Activated CD4-positive, CD25-positive, alpha-beta regulatory T cell treated with anti-CD3 and anti-CD28 coated beads, Interleukin-2, amount 50 U/mL, for 16 hours (primary cell): ENCODE measurements at places on chromosomes 12 and 14.

- DNase-seq: no peak
These were observed 337.5 kb downstream of the GLT1D1 start for GRCh38 chr12:129190827-129191226.

- DNase-seq: peak; percentile 16
These were observed 496 bp downstream of the PPP2R5C start for GRCh38 chr14:101761881-101762529.

DNA sequence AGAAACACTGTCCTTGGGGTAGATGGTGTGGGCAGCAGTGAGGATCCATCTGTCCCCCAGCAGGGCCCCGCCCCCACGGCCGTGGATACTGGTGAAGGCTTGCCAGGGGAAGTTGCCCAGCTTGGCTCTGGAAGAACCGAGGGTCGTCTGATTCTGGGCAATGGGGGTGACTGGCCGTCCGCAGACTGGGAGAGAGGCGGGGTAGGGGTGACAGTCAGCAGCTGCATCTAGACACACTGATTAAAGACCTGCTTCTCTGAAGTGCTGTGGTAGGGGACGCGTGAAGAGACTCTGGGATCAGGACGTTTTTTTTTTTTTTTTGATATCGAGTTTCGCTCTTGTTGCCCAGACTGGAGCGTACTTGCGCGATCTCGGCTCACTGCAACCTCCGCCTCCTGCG, 4.7 kb upstream of the C1R start:
- DNase-seq: no peak

DNA sequence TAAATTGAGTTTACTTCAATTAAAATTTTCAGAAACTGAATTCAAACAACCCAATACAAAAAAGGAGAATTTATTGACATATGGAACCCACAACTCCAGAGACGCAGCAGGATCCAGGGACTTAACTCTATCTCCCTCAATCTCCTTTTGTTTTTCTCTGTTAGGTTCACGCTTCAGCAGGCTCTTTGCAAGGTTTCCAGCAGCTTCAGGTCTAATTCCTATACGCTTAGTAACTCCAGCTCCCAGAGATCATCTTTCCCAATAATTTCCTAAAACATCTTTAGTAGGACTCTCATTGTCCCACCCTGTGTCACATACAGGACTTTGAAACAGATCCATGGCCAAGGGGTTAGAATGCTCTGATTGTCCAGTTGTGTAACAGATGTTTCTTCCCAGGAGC, 175.2 kb downstream of the RMST start:
- DNase-seq: no peak

DNA sequence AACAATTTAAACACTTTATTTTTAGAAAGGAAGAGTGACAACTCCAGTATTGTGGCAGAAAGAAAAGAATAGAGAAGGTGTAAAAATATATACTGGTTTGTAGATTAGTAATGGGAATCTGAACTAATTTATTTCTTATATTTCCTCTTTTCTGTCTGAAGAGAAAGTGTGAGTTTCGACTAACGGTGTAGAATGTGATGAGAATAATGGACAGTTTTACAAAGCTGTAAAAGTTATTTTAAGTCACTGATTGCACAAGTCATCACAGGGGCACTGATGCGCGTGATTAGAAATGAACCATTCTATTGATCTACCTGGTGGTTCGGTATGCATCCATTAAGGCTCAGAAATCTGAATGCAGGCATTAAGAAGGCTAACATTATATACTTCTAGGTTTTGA, 158.5 kb upstream of the ATXN7L3B start:
- DNase-seq: no peak

- DNase-seq: no peak
These were observed 26.6 kb upstream of the PNMA1 start for GRCh38 chr14:73740618-73741326.

DNA sequence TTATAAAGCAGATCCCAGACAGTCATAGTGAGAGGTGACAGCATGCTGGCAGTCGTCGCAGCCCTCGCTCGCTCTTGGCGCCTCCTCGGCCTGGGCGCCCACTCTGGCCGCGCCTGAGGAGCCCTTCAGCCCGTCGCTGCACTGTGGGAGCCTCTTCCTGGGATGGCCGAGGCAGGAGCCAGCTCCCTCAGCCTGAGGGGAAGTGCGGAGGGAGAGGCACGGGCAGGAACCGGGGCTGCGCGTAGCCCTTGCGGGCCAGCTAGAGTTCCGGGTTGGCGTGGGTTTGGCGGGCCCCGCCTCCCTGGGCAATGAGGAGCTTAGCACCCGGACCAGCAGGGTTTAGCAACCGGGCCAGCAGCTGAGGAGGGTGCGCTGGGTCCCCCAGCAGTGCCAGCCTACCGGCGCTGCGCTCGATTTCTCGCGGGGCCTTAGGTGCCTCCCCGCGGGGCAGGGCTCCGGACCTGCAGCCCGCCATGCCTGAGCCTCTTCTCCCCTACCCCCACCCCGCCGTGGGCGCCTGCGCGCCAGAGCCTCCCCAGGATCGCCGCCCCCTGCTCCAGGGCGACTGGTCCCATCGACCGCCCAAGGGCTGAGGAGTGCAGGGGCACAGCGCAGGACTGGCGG, 451.2 kb upstream of the DCN start:
- DNase-seq: no peak

GRCh38 chr14:69475194-69475818, 9.2 kb upstream of the PLEKHD1 start:
- no peak for DNase-seq

DNA sequence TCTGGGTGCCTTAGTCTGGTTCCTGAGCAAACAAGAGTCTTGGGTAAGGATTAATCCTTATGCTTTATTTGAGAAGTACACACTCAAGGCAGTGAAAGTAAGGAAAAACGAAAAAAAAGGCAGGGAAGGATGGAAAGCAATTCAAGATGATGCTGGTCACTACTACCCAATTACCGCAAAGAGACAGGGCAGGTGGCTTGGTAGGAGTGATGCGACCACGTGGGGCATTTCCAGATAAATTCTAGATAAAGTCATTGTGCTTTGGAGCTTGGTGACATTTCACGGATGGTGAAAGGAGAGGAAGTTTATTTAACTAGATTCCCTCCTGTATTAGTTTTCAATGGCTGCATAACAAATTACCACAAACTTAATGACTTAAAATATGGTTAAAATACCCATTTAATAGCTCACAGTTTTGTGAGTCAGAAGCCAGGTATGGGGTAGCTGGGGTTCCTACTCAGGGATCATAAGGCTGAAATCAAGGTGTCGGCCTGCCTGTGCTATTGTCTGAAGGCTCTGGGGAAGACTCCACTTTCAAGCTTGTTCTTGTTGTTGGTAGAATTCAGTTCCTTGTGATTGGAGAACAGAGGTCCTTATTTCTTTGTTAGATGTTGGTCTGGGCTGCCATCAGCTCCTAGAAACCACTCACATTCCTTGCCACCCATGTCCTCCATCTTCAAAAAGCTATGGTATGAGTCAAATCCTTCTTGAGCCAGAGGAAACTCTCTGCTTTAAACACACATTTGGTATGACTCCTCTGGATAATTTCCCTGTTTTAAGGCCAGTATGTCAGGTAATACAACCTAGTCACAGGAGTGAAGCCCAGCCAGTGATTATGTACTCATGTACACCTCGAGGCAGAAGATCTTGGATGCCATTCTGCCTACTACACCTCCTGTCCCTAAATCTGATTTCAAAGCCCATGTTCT, 5.6 kb upstream of the HMGA2 start:
- DNase-seq: no peak

DNA sequence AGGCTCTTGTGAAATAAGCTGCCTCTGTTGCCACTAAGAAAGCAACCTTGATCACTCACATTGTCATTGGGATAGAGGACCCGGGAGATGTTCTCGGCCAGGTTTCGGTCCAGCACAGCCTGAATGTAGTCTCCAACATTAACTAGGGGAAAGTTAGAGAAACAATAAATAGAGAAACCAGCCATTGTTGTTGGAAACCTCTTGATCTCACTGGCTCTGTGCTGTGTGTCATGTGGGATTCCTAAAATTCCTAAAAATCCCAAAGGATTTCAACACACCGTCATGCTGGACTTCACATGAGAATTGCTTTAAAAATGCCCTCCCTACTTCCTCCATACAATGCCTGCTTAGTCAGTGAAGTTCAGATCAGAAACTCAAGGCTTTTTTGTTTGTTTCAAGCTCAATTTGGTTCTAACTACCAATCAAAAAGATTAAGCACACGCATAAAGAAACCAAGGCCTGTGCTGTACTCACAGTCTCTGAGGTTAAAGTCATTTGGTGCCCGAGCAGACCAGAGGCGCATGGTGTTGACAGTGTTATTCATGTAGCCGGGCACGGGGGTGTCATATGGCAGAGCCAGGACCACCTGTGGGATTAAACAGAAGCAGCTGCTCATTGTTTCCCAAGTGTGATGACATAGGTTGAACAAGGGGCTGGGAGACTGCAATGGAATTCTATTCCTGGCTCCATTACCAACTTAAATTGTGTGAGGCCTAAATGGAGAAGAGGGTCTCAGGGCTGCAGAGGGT, 23.6 kb downstream of the PYGL start:
- DNase-seq: no peak

DNA sequence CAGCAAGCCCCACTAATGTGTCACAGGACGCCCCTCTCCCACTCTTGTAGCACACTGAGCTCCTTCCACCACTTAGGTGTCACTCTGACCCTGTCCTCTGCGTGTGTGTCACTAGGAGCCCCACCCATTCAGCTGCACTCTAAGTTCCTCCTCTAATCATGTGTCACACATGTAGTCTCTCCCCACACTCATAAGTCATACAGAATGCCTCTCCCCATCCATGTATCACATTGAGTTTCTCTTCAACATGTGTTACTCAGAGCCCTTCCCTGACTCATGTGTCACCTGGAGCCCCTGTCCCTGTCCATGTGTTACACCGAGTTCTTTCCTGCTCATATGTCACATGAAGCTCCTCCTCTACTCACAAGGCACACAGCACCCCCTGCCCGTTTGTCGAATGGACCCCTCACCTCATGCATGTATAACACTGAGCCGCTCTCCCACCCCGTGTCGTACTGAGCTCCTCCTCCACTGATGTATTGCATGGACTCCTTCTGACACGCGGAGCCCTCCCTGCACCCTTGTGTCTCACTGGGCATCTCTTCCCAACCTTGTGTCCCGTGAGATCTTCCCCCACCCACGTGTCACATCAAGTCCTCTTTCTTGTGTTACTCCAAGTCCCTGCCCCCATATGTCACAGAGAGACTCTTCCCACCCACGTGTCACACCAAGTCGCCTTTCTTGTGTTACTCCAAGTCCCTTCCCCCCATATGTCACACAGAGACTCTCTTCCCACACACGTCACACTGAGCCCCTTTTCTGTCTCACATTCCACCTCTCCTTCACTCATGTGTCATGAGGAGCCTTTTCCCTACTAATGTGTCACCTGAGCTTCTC, 31.0 kb downstream of the RTL1 start:
- no peak for DNase-seq

GRCh38 chr12:7994731-7995205, 37.7 kb upstream of the FOXJ2 start:
- no peak for DNase-seq

DNA sequence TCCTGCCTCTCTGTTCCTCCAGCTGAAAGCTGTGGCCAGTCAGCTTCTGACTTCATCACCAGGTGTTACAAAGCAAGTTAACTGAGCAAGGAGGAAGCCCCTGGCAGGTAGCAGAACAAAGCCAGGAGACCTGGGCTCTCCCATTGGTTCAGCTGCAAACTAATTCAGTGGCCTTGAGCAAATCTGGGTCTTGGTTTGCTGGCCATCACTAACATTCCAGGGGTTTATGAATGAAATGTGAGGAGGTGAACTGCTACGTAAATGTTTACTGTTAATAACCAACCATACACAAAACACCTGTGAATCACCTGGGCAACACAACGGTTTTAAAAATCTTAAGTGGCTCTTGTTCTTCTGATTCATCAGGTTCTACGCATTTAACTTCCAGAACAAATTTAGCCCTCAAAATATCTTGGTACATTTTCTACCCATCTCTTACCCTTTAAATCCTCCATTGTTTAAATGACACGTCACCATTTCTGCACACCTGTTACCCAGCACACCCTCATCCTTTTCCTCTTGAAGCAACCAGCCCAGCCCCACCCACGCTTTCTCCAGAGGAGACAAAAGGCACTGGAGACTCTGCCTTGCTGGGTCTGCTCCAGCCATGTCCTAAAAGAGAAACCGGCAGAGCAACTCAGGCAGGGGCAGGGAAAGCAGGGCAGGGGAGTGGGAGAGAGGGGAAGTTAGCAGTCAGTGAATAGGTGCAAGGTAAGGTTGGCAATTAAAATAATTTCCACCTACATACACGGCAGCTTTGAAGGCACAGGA, 49.3 kb upstream of the TSPAN11 start:
- no peak for DNase-seq

DNA sequence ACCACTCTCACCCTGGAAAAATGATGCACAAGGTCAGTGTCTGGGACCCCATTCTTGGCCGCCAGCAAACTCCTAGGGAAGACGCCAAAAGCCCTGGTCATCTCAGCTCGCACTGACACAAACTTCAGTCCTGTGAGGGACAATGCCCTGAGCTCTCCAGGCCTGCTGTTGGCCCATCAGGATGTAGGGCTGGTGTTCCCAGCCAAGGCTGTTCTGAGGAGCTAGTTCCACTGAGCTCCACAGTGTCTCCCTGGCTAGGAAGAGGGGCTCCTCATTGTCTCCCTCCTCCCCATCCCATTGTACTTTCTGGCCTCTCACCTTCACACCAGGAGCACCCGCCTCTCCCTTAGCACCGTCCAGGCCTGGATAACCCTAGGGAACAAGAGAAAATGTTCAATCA, 10.8 kb downstream of the COL2A1 start:
- no peak for DNase-seq

GRCh38 chr12:116397148-116397547, 119.7 kb upstream of the MED13L start:
- no peak for DNase-seq

GRCh38 chr14:62179367-62180018, 417.3 kb downstream of the SNAPC1 start:
- no peak for DNase-seq

DNA sequence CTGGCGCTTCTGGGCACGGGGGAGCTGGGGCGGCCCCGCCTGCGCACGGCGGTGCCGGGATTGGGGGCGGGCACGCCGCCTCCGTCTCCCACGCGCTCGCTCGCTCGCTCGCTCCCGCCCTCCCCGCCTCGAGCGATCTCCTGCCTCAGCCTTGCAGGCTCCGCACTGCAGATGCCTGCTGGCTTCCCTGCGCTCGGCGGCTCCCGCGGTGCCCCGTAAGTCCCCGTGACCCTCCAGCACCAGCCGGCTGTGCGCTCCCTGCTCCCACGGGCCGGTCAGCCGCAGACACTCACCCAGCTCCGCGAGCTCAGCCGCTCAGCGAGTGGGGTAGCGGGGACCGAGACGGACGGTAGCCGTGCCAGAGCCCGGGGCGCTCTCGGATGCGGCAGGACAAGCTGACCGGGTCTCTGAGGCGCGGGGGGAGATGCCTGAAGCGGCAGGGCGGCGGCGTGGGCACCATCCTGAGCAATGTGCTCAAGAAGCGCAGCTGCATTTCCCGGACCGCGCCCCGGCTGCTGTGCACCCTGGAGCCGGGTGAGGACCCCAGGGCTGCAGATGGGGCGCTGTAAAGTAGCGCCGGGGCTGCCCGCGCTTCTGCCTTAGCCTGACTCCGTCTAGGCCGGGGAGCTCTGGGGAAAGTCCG, at the start of gene TBC1D30:
TBC1D30 (plus strand) TSS at position 148 of the 643 bp plus-strand sequence; CDS start at position 381, 233 bp downstream.
- no peak for DNase-seq

DNA sequence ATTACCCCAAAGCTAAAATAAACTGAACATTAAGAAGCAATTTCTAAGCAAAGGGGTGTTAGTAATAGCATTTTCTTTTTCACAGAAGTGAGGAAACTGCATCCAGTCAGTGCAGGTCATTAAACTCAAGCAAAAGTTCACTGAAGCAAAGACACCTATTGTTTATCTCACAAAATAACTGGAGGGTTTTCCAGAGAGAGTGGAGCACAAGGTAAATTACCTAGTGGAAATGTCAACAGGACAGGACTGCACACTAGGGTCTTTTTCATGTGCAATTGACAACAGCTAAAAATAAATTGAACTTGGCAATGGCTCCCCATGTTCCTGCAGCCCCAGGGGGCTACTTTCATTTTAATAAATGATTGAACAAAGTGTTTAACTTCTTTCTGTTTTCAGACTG, 742.0 kb downstream of the GALC start:
- DNase-seq: no peak
